Stomach (tissue), 19 donors: ENCODE measurements at places on chromosomes 7 and 10.

- DNase-seq: no peak
These were observed 692.6 kb downstream of the ZWINT start for GRCh38 chr10:55668326-55668922.

DNA sequence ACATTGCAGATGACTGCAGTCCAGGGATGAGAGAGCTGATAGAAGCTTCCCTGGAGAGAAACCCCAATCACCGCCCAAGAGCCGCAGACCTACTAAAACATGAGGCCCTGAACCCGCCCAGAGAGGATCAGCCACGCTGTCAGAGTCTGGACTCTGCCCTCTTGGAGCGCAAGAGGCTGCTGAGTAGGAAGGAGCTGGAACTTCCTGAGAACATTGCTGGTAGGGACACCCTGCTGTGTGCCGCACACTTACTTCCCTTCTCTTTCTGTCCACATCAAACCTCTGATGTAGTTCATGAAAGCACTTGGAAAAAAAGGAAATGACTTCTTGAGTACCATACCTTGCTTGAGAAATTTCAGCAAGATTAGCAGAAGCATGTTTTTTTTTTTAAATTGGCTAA, 25.3 kb downstream of the MAP3K8 start:
- DNase-seq: no peak

DNA sequence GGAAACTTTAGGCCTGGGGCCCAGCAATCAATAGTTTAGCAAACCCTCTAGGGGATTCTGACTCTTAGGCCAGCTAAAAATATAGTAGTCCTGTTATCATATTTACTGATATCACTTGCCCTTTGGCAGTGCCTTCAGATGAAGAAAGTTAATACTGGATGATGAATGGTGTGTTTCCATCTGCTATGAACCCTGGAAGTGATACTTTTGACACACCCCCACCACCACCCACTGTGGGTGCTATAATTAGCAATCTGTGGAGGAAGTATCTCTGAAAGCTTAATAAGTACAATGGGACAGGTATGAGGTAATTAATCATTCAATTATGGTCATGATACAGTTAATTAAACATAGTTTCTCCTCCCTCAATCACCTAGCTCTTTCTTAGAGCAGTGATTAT, 90.4 kb upstream of the LRRTM3 start:
- no peak for DNase-seq

DNA sequence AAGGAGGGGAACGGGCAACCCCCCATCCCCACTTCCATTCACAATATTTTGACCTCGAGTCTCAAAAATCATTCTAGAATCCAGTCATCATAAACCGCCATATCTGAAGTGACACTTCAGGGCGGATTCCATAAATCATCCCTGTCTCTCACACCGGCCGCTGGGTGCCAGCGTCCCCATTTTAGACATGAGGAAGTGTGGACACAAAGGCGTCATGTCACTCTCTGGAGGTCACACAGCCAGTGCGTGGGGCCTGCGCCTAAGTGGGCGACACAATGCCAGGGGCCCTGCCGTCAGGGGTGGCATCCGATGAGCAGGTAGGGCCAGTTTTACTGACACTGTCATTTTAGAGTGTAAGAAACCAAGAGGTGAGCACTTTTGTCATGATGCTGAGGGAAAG, 19.5 kb downstream of the KCNH2 start:
- no peak for DNase-seq
